Neural progenitor cell (in vitro differentiated cells): ENCODE measurements at places on chromosomes 16 and 17.

DNA sequence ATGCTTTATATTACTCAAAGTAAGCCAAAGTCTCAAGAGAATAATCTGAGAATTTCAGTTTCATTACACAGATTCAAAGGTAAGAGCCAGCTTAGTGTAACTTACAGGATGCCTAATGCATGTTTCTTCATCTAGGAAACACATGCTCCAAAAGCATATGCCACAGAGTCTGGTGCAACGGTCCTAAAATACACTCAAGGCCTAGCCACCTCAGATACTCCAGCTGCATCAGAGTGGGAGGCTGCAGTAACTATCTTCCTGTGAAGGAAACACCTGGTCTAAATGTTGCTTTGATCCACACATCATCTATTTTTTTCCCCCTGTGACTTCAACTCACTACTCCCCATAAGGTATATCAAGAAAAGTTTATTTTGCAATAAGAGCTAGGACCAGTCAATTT lies 51.6 kb upstream of the CORO6 start:
- no peak for DNase-seq

- no peak for DNase-seq
These were observed 727 bp upstream of the TENT4B start for GRCh38 chr16:50152351-50152806.

GRCh38 chr17:50922107-50922506 lies 56.0 kb upstream of the TOB1 start:
- DNase-seq, result no peak

GRCh38 chr17:48153691-48154358 lies 46.3 kb downstream of the SNX11 start:
- DNase-seq, result peak; percentile 72

- DNase-seq, result no peak
These were observed 46.0 kb upstream of the NF1 start for GRCh38 chr17:31048780-31049179.

DNA sequence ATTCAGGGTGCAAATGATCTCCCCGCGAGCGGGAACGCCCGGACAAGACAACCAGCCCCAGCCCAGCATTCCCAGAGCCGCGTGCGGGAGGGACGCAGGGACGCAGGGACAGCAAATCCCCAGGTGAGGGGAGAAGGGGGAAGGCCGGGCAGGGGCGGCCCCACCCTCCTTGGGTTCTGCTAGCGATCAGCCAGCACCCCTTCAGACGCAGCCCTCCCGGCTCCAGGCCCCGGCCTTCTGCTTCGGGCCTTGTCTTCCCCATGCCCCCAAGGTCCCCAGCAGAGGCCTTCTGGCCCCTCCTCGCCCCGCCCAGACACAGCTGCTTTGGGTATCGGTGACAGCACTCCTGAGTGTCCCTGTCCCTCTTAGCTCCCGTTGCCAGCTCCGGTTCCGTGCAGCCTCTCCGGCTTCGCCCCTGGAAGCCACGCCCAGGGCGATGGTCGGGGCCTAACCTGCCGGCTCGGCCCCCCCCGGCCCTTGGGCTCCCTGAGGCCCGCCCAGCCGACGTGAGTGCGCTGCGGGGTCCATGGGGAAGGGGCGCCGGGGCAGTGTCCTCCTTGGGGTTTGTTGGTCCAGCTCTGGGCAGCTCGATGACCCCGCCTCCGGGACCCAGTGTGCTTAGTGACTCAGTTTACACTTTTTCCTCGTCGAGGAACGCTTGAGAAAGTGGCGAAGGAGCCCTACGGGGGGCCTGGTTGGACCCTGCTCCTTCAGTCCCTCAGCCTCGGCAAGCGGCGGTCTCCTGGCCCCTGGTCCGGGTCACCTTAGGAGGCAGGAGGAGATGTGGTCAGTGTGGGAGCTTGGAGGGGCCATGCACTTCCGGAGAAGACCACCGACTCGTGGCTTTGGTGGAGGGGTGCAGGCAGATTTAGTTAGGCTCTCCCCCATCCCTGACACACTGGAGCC lies 50.5 kb upstream of the AMZ2 start:
- DNase-seq, result peak; percentile 74

GRCh38 chr16:12994402-12994801 lies 93.0 kb downstream of the SHISA9 start:
- no peak for DNase-seq

DNA sequence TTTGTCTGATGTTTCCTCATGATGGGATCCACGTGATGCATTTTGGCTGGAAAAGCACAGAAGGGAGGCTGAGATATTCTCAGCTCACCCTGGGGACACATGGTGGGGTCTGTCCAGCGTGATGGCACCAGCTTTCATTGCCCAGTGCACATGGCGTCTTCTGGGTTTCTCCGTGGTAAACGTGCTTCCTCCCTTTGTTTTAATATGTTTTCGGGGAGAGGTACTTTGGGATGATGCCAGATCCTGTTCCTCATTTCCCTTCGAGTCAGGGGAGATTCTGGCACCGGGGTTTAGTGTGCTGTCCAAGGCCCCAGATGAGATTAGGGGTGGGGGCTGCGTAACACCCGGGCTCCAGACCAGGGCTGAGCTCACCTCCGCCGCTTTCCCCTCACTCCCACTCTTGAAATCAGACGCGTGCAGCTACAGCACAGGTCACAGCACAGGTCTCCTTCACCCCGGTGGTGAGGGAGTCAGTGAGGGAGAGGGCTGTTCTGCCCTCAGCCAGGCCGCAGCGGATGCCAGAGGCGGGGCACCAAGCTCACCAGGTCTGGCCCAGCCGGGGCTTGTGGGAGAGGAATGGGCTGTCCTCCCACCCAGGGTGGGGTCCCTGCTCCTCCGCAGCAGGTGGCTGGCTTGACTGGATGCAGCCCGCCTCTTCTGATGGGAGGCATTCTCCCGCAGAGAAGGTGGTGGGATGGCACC lies 33.9 kb downstream of the COX4I1 start:
- DNase-seq, result no peak

DNA sequence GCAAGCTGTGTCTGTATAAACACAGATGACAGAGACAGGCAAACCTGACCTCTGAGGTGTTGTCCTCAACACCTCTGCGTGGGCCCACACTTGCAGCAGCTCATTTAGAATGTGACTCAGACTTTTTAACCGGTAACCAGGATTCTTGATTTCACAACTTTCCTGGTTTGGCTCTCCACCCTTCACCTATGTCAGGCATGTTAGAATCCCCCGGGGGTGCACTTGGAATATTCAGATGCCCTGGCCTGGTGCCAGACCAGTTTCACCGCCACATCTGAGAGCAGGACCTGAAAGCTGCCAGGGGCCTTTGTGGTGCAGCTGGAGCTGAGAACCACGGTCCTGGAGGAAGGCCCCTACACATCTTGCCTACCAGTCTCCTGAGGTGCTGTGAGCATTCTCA lies 4.8 kb downstream of the DHODH start:
- no peak for DNase-seq

- peak; percentile 80 for DNase-seq
These were observed 9.4 kb upstream of the TOM1L1 start for GRCh38 chr17:54891176-54891821.

DNA sequence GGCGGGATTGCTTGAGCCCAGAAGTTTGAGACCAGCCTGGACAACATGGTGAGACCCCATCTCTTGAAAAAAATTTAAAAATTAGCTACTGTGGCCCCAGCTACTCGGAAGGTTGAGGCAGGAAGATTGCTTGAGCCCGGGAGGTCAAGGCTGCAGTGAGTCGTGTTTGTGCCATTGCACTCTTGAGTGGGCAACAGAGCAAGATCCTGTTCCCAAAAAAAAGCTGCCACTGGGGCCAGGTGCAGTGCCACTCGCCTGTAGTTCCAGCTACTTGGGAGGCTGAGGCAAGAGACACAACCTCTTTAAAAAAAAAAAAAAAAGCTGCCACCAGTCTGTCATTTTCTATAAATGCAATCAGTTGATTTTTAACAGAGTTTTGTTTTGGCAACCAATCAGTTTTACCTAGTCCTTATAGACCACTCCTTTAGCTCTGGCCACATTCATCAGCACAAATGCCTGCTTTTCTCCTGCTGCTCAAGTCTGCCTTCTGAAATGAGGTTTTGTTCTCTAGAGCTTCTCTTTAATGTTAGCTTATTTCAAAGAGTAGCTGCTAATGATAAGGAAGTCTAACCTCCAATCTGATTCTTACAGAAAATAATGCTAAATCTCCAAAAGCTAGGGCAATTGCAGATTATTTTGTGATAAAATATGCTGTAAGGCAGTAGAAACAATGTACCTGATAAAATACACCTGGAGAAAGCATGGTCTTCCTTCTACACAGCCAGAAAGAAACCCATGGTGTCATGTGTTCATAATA lies 64.8 kb downstream of the TUBD1 start:
- DNase-seq, result no peak

DNA sequence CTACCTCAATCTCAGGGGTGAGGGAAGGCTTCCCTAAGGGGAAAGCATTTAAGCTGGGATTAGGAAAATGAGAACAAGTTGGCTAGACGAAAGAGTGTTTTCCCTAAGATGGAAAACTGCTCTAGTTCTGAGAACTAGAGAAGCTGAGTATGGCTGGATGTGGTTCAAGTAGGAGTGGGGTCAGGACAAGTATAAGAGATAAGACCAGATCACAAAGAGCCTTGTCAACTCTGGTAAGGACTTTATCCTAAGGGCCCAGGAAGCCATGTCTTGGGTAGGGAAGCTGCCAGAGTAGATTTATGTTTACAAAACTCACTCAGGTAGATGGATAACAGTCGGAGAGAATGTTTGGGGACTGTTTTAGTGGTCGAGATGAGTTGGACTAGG lies 1.7 kb downstream of the ANKS4B start:
- no peak for DNase-seq
